ENCODE measurements at places on chromosomes 1 and 21. TPM values are rescaled to one million over a fixed set of nuclear protein-coding genes. Genes with fewer than 3 reads are reported as not detected.

DPT gene
- total RNA-seq, result 0.15 TPM

DNA sequence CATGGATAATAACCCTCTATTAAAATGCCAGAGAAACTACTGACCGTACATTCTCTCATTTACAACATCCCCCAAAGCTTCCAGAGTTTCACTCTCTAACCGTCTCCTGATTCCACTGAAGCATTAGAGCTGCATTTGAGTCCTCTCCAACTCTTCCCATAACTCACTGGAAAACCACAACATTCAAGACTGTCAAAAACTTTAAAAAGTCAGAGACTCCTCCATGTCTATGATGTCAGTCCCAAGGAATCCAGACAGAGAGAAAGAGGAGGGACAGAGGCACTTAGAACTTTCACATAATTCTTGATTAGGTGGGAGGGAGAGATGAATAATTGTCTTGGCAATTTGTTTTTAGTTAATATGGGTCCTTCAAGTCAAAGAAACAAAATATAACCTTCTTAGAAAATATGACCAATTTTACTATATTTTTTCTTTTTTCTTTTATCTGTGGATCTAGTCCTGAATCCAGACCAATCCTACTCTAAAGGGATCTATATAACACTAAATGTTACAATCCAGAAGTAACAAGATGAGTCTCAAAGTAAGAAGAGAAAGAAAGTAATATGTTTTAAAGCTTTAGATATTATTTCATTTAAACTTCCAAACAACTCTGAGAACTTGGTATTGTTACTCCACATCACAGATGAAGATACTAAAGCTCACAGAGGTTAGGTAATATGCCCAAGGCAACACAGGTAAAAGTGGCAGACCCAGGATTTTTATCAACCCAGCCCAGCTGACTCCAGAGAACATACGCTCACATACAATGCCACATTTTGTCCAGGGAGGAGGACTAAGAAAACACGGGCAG, 23.8 kb downstream of the OTUD7B start:
- DNase-seq, result peak; percentile 29

DNA sequence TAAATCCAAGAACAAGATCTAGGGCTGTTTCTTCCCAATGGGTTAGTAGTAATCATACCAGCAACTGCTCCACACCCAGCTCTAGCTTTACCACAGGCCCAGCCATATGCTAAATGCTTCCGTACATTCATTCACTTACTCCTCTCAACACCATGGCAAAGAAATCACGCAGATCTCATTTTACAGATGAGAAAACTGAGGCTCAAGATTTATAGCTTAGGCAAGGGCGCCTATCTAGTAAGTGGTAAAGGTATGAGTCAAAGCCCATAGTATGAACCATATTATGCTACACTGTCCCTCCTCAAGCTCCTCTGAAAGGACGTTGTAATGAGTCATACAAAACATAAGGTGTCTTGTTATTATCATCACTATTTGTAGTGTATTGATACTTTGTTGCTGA, 82.2 kb downstream of the NIBAN1 start:
- no peak for DNase-seq

- peak; percentile 49 for DNase-seq
These were observed 68.5 kb downstream of the RGS2 start for GRCh38 chr1:192877283-192877886.

DNA sequence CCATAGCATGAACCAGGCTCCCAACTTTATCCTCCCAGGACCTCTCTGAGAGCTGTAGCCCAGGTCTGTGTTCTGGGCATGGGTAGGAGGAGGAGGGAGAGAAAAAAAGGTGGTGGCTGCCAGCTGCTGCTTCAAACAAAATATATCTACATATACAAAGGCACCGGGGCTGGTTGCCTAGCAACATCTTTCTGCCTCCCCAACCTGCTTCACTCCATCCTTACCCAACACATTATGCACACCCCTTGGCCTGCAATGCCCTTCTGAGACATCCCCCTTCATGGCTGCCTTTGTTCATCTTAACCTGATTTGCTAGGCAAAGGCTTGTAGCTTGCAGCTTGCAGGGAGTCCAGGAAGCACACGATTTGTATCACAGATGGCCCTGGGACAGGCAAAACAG, 27.2 kb upstream of the ATP1A1 start:
- DNase-seq, result no peak

DNA sequence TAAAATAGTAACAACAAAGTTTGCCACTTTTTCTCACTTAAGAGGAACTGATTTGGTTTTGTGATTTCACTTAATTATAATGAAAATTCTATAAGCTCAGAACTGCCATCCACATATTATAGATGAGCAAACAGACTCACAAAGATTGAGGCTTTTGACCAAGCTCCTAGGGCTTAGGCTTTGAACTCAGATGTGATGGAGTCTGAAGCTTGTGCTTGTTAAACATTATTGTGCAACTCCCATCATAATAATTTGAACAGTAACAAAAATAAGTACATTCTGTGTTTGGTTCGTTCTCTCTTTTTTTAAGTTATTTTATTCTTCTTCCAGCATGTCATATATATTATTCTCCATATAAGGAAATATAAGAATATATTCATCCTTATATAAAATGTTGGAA, 403.4 kb downstream of the PTPRC start:
- no peak for DNase-seq

DNA sequence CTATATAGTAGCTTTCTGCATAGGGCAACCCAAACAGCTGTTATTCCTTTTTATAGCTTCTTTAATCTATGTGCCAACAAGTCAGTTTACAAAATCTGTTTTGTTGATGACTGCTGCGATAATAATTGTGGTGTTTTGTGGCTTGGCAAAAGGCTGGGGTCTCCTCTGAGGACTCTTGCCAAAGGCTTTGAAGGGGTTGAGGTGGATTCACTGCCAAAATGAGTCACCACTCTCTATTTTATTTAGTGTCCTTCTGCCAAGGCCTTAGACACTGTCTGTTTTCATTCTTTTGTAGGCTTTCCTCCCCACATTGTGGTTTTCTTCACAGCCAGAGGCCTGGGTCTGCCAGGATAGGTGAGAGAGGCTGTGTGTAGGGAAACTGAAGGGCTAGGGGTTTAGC, 161.8 kb downstream of the NFIA start:
- peak; percentile 85 for DNase-seq

DNA sequence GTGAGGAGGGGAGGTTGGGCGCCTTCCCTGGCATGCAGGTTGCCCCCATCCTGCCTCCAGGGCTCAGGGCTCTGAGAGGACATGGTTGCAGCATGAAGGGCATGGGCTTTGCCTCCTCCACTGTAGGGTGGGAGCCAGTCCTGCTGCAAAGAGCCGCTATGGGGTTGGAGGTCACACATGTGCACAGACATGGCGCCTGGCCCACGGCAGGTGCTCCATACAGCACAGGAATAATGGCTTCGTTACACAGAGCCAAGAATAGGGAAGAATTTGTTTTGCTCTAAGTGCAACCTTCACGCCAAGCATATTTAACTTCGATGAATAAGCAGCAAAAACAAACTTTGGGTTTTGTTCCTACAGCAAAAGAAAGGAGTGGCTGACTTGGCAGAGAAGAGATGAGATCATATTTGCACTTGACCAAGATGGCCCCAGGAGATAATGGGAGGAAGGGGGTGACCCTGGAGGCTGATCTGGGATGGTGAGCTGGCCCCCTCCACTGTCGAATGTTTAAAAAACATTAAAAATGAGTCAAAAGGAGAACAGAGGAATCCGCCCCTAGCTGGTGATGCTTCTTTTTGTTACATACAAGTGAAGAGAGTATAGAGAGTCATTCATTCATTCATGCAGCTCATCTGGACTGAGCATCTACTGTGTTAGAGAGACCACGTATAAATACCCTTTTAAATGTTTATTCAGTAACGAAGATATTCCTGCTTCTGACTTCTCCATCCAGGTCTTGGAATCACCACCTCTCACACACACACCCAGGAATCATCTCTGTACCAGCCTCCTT, 12.4 kb upstream of the C2CD2 start:
- no peak for DNase-seq

DNA sequence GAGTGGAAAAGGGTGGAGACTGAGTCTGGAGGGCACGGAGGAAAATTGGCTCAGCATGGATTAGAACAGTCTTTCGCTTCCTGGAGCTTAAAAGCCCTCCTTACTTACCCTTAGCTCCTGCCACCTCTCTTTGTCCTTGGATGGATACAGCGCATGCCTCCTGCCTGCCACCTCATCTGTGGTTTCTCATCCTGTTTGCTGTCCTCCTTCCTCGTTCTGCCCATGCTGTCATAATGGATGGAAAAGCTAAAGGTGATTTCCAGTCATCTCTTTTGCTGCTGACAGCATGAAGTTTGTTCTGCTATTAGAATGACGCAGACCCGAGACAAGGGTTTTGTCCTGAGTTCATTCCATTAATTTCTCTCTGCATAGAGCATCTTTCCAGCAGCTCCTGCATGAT, 425.9 kb downstream of the KIF26B start:
- no peak for DNase-seq

DNA sequence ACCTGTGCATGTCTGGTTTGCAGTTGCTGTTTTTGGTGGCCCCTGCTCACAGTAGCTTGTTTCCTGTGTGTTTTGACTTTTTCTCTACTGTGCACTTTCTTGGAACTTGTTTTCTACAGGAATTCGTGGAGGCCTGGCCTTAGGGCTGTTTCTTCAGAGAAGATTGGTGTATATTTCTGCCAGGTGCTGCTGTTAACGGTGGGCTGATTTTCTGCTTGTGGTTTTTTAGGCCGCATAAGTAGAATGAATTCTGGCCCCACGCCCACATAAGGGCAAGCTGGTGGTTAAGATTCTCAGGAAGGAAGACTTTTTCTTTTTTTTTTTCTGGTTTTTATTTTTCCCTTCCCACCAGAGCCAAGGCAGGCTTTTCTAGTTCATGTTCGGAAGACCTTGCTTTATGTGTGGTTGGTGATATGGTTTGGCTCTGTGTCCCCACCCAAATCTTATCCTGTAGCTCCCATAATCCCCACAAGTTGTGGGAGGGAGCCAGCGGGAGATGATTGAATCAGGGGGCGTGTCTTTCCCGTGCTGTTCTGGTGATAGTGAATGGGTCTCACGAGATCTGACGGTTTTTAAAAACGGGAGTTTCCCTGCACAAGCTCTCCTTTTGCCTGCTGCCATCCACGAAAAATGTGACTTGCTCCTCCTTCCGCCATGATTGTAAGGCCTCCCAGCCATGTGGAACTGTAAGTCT, 71.5 kb upstream of the DISP3 start:
- DNase-seq, result peak; percentile 41

ARMH1 gene
- not detected for total RNA-seq

- DNase-seq, result no peak
These were observed 89.4 kb upstream of the B3GALT2 start for GRCh38 chr1:193275773-193276172.
